SJSA1 (cell line): ENCODE measurements at places on chromosomes 11 and 22. TPM values are rescaled to one million over a fixed set of nuclear protein-coding genes. Genes with fewer than 3 reads are reported as not detected.

DNA sequence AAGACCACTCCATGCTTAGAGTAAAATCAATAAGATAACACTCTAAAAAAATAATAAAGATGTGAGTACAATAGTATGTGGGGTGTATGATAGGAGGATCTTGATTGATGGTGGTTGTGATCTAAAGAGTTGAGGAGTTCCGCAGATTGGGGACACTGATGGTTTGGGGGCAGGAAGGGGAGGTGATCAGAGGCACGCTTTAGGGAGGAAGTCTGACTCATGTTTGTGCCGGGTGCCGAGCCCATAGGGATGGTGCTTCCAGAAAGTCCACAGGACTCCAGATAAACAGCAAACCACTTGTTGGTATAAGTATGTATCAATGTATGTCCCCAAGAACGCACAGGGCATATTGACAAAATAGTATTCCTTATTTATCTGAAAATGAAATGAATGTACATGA is 27.5 kb downstream of the LINC01488 start:
- H3K27me3 ChIP-seq, result no peaks in the 10 kb centered on the region
- no peak for DNase-seq
- H3K4me3 ChIP-seq, result no peak overlapping the region
- peaks cover 26% of the 10 kb centered on the region for H3K4me1 ChIP-seq

DNA sequence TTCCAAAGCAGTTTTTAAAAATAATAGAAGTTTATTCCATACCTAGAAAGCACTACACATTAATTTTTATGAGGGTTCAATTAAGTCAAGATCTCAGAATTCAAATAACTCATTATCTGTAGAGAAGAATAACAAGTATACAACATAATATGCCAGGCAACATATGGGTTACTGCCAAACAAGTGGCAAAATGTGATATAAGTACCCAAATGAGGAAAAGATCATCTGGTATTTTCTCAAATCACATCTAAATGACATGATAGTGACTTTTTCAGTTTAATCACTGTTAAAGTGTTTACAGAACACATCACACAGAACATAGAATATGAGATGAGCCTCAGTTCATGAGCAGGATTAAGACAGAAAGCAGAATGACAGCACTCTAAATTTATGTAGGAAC is 123.3 kb downstream of the FCHSD2 start:
- no peak overlapping the region for H3K4me3 ChIP-seq
- no peak for DNase-seq
- no peak overlapping the region for H3K27ac ChIP-seq
- no peaks in the 10 kb centered on the region for H3K27me3 ChIP-seq

DNA sequence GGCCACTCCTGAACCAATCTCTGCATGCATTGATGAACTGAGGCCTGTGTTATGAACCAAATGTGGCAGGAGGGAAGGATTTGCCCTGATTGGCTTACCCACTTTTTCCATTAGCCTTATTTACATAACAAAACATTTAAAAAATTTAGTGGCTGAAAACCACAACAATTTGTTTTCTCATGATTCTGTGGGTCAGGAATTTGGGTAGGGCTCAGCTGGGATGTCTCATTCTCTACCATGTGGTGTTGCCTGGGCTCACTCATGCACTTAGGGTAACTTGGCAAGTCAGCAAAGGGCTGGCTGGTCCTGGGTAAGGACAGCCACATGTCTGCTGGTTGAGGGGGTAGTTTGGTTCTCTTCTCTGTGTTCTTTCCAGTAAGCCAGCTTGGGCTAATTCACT is 35.1 kb upstream of the CYP2R1 start:
- DNase-seq, result no peak
- no peaks in the 10 kb centered on the region for H3K36me3 ChIP-seq
- no peaks in the 10 kb centered on the region for H3K27me3 ChIP-seq
- H3K4me3 ChIP-seq, result no peak overlapping the region

DNA sequence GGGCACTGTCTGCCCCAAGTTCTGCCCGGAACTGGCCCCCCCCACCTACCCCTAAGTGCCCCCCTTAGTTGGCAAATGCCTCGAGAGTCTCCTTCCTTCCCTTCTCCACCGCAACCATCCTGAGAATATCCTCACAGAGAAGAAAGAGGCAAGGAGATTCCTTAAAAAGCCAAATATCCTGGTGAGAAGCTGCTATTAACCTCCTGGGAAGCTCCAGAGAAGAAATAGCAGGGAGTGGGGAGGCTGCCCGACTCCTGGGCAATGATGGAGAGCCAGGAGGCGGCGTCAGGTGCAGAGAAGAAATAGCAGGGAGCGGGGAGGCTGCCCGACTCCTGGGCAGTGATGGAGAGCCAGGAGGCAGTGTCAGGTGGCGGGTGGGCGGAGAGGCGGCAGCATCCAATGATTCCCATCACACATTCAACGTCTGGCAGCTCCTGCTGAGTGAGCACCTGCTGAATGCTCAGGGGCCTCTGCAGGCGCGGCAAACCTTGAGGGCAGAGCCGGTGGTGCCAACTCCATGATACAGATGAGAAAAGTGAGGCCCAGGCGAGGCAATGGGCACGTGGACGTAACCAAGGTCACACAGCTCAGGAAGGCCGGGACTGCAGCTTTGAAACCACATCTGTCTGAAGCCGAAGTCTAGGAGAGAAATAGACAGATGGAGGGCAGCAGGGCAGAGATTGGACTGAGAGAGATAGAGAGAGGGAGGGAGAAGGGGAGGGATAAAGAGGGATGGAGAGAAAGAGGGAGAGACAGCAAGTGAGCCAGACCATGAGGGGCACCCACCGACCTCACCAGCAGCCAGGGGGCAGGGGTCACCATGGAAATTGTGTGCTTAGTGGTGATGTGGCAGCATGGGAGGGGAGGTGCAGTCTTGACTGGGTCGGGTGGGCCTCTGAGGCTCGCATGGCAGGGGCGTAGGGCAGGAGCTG is 58.3 kb downstream of the CYTH4 start:
- no peak overlapping the region for H3K27ac ChIP-seq
- peaks cover 2% of the 10 kb centered on the region for H3K4me1 ChIP-seq
- H3K4me3 ChIP-seq, result no peak overlapping the region
- peaks cover 7% of the 10 kb centered on the region for H3K27me3 ChIP-seq
- no peaks in the 10 kb centered on the region for H3K36me3 ChIP-seq
- no peak for DNase-seq

DNA sequence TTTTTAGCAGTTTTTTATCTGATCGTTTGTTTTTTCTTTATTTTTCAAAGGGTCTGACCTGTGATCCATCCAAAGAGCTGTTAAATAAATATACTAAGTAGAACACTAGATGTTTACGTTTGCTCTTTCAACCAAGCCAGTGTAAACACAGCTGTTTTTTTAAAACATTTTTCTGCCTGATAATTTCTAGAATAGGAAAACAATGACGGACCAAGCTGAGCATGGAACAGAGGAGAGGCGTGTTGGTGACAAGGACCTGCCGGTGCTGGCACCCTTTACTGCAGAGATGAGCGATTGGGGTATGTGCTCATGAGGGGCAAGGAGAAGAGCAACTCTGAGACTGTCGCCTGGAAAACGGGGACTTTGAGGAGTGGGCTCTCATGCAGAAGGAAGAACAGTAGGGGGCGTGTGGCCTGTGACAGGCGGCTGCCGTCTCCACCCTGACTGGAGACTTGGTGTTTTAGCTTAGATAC is 28.6 kb upstream of the PANX2 start:
- peaks cover 7% of the 10 kb centered on the region for H3K4me1 ChIP-seq
- no peak overlapping the region for H3K27ac ChIP-seq
- no peaks in the 10 kb centered on the region for H3K36me3 ChIP-seq
- peak; percentile 49 for DNase-seq

GRCh38 chr11:235180-235579 is 962 bp downstream of the SIRT3 start:
- H3K4me1 ChIP-seq, result peaks cover 14% of the 10 kb centered on the region
- peaks cover 26% of the 10 kb centered on the region for H3K36me3 ChIP-seq
- DNase-seq, result no peak
- peak overlapping the region; percentile 90 for H3K4me3 ChIP-seq

DNA sequence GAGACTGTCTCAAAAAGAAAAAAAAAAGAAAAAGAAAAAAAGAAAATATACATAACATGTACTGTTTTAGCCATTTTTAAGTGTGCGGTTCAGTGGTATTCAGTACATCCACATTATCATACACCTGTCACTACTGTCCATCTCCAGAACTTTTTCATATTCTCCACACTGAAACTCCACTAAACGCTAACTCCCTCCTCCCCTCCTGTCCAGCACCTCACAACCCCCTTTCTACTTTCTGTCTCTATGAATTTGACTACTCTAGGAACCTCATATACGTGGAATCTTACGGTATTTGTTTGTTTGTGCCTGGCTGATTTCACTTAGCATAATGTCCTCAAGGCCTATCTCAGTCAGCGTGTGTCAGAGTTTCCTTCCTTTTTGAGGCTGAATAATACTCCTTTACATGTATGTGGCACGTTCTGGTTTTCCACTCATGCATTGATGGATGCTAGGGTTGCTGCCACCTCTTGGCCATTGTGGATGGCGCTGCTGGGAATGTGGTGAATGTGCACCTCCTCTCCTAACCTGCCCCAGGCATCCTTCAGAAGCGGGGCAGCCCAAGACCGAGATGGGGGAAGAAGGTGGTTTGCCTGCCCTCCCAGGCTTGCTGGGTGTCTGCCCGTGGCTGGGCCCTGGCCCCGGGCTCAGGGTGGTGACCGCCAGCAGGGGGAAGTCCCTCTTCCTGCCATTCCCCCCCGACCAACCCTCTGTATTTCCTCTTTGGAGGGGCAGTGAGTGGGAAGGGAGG is 60.5 kb downstream of the BCR start:
- no peaks in the 10 kb centered on the region for H3K27me3 ChIP-seq
- peaks cover 66% of the 10 kb centered on the region for H3K4me1 ChIP-seq
- no peak overlapping the region for H3K27ac ChIP-seq
- no peak overlapping the region for H3K4me3 ChIP-seq
- no peak for DNase-seq

DNA sequence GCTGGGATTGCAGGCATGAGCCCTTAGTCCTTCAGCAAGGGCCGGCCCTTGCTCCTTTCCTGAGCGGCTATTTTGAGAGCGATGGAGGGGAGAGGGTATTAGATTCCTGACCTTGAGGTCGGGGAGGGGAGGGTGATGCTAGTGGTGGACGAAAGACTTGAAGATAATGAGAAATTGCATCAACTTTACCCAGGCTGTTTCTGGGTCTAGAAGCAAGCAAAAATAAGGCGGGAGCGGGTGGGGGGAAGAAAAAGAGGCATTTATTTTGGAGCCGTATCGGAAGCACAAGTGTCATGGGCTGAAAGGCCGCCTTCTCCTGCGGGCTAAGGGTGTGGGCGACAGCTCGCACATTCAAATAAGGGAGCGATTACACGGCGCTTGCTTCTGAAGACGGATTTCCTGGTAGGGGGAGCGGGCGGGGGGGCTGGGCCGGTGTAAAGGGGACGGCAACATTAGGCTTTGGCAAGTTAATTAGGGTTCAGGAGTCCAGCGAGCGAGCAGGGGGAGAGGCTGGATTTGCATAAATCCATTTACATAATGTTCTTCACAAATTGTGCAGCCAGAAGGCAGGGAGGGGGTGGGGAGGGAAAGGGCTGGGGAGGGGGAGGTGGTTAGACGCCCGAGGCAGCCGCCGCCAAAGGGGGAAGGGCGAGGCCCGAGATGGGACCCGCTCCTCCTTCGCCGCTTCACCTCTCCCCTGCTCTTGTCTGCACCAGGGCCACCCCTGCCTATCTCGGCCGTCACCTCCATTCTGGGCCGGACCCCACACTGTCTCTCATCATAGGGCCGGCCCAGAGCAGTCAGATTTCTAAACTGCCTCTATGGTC is 245.9 kb downstream of the MIAT start:
- H3K36me3 ChIP-seq, result no peaks in the 10 kb centered on the region
- H3K27ac ChIP-seq, result no peak overlapping the region
- H3K4me3 ChIP-seq, result no peak overlapping the region
- no peaks in the 10 kb centered on the region for H3K27me3 ChIP-seq

GRCh38 chr22:44453441-44454112 is 44.5 kb downstream of the RTL6 start:
- H3K27ac ChIP-seq, result no peak overlapping the region
- no peak overlapping the region for H3K4me3 ChIP-seq
- no peak for DNase-seq
- no peaks in the 10 kb centered on the region for H3K27me3 ChIP-seq
- H3K4me1 ChIP-seq, result peaks cover 20% of the 10 kb centered on the region

The RCOR2 gene
- 1.5 and 1.6 TPM in 2 replicates for total RNA-seq

DNA sequence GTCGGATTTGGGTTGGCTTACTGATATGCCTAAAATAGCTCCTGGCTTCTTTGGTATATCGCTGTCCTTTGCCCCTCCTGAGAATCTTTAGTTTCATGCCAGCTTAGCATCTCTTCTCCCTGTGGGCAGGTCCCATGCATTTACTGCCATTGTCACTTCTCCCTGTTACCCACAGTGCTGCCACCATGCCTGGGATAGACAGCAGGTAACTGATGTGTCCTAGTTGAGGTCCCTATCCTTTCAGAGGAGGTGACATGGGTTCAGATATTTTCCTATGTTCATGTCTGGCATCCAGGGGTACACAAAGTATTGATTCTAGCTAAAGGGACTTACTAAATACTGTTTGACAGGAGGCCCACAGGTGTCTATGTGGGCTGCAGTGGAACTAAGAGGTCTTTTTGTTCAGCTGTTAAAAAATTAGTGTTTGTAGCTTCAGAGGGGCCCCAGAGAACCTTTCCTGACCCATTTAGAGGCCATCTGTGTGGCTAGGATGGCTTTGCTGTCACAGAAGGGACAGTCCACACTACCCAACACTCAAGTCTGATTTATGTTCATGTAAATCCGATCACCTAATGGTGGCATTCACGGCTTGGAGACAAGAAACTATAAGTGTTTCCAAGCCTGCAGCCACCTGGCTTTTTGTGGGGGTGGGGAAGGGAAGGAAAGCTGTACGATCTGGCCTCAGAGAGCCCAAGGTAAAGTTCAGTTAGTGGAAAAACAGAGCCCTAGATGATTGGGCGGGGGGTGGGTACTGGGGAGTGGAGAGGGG is 8.5 kb downstream of the TIMP3 start:
- H3K27me3 ChIP-seq, result no peaks in the 10 kb centered on the region
- H3K36me3 ChIP-seq, result no peaks in the 10 kb centered on the region
- peaks cover 10% of the 10 kb centered on the region for H3K4me1 ChIP-seq

GRCh38 chr11:12207384-12208150 is 97.2 kb downstream of the MICAL2 start:
- H3K4me3 ChIP-seq, result no peak overlapping the region
- 0 out of 2 replicates have a peak overlapping the region, but pooled peaks have one; percentile 11 for H3K27ac ChIP-seq
- H3K36me3 ChIP-seq, result peaks cover 63% of the 10 kb centered on the region
- peaks cover 18% of the 10 kb centered on the region for H3K4me1 ChIP-seq
- DNase-seq, result no peak

The CRYBB2 gene
- total RNA-seq, result 0.21 TPM in 1 of 2 replicates, not detected in the other

GRCh38 chr11:11580012-11580411 is 41.8 kb downstream of the GALNT18 start:
- H3K27me3 ChIP-seq, result no peaks in the 10 kb centered on the region
- H3K27ac ChIP-seq, result no peak overlapping the region
- H3K4me3 ChIP-seq, result no peak overlapping the region
- peak; percentile 19 for DNase-seq

The RAB30 gene
- total RNA-seq, result 6.5 and 10.2 TPM in 2 replicates

DNA sequence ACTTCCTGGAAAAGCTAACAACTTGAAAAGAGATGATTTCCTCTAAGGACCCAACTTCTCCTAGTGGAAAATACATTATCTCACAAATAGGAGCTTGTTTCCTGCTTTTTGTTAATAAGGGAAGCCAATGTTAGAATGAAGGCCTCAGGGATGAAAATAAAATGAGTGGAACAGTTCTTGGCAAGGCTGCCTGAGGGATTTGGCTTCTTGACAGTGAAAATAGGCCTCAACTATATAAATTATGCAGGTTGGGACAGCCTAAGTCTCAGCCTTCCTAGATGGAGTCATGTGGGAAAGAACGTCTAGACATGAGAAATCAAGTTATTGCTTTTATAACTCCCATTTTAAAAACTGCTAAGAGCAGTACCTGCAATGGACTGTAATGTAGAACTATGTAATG is 92.8 kb upstream of the FIBIN start:
- no peaks in the 10 kb centered on the region for H3K4me1 ChIP-seq
- no peak overlapping the region for H3K4me3 ChIP-seq
- H3K27ac ChIP-seq, result no peak overlapping the region
- no peaks in the 10 kb centered on the region for H3K36me3 ChIP-seq
- no peaks in the 10 kb centered on the region for H3K27me3 ChIP-seq
